Mononuclear cell (primary cell): ENCODE measurements at places on chromosomes 7 and 10. TPM values are rescaled to one million over a fixed set of nuclear protein-coding genes. Genes with fewer than 3 reads are reported as not detected.

IL2RA gene
- 3.7 TPM for total RNA-seq

DRGX gene
- total RNA-seq, result not detected

HYAL4 gene
- total RNA-seq, result not detected

OR6V1 gene
- not detected for total RNA-seq

RASSF4 gene
- total RNA-seq, result 12.2 TPM

SFTPA1 gene
- total RNA-seq, result not detected

ASZ1 gene
- total RNA-seq, result not detected

PON3 gene
- total RNA-seq, result not detected

PRKG1 gene
- 1.2 TPM for total RNA-seq
